ENCODE measurements at places on chromosomes 7 and 10. TPM values are rescaled to one million over a fixed set of nuclear protein-coding genes. Genes with fewer than 3 reads are reported as not detected.

DNA sequence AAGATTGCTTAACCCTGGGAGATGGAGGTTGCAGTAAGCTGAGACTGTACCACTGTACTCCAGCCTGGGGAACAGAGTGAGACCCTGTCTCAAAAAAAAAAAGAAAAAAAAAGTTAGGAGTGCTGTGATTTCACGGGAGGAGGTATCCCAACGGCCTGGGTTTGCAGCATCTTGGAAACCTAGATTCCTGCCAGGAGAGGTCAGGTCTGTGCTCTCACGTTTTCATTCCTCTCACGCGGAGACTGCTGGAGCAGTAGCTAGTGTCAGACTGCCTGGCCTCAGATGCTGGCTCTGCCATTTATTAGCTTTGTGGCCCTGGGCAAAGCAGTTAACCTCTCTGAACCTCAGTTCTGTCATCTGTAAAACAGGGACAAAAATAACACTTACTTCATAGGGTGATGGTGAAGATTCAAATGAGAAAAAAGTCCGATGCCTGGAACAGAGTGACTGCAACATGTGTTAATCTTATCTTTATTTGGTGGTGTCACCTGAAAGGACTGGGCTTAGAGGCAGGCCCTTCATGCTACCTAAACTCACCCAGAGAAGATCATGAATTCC lies 94.9 kb downstream of the GAD2 start:
- DNase-seq = peak; percentile 48

The CRHR2 gene
- total RNA-seq = not detected

DNA sequence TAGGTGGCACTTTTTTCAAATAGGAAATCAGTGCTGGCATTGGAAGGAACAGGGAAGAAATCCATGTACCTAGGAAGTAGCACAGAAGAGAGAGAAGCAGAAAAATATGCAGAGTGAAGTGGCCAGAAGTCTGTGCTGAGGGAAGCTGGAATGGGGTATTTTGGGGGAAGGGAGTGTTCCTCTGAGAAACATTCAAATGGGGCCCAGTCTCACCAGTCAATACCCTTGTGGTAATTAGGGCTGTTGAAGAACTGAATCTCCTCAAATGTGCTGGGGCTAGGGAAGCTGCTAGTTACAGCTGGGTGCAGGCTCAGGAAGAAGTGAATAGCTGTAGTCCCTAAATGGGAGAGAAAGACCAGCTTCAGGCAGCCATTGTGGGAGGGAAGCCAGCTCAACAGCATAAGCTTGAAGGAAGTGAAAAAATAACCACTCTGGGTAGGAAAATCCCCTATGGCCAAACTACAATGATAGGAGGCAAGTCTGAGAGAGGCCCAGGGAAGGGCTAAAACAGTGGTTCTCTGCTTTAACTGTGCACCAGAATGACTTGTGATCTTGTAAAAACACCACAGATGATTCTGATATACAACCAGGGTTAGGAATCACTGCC lies 7.6 kb downstream of the NDST2 start:
- DNase-seq = no peak

The MOGAT3 gene
- 6.3 TPM for total RNA-seq

The UNC5B gene
- 22.4 TPM for total RNA-seq

DNA sequence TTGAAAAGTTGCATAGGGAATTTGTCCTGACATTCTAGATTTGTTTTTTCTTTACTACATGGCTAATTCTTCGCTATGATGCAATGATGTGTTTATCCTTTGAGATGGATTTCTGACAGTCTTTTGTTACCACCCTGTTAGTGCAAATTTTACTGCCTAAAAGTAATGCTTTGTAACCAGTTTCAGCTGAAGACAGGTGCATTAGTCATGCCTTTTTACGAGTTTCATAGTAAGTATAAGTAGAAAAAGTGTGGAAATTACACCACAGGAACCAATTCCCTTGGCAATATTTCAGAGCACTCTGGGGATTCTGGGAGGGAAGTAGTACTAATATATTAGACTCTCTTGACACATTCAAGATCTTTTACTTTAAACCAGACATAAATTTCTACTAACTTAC lies 257.8 kb upstream of the DKK1 start:
- DNase-seq = no peak

DNA sequence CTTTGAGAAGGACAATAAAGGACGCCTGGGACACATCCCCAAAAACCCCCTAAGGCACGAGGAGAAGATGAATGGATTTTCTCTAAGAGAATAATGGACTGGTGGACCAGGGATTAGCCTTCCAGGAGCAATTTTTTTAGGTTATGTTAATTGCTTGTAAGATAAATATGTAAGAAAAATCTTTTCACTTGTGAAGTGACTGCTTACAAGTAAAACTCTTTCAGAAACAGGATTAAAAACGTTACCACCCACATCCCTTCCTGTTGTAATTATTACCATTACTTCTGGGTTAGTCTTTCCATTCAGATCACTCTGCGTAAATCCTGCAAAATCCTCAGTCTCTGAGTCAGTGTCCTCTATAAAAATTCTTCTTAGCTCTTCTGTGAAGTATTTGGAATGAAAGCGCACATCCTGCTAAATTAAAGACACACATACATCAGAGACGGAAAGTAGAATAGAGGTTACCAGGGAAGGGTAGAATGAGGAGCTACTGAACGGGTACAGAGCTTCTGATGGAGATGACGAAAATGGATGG lies 34.3 kb downstream of the CDCA7L start:
- no peak for DNase-seq

DNA sequence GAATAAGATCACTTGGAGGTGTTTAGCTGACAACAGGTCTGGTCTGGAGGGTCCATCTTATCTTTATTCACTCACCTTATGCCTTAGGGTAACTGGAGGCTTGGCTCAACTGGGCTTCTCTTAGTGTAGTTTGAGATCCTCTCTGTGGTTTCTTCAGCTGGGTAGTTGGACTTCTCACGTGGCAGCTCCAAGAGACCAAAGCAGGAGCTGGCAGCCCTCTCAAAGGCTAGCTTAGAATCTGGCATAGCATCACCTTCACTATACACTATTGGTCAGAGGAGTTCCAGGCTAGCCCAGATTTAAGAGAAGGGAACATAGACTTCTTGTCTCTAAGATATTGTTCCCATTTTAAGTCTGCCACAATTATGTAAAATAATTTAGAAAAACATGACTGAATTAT lies 16.4 kb downstream of the ADK start:
- DNase-seq = no peak

- no peak for DNase-seq
These were observed 66.4 kb downstream of the HK1 start for GRCh38 chr10:69344591-69345252.

The PLAU gene
- 1.8 TPM for total RNA-seq

The ASB10 gene
- not detected for total RNA-seq

The DPP6 gene
- not detected for total RNA-seq

The CFAP69 gene
- 7.4 TPM for total RNA-seq

GRCh38 chr10:24305551-24306506 lies 96.9 kb downstream of the KIAA1217 start:
- no peak for DNase-seq

DNA sequence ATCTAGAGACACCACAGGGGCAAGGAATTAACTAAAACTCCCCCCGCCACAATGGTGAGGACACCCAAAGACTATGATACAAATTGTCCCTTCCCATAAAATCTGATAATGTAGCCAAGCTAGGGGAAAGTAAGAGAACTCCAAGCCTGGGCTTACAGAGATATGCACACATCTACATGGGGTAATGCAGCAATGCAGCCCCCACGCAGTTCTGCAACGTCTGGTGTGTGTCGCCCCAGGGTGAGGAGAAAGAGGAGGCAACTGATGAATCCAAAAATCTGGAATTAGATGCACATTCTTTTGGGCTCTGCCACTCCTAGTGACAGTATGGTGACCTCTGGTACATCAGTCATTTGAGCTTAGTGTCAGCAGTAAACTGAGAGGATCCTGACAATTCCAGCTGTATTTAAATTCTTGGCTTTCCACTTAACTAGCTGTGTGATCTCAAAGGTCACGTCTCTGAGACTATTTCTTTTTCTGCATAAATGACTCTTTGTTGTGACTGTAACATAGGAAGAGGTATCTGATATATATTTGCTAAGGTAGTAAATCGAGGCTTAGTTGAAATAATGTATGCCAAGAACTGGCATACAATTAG lies 51.5 kb downstream of the PIP4K2A start:
- DNase-seq = no peak

DNA sequence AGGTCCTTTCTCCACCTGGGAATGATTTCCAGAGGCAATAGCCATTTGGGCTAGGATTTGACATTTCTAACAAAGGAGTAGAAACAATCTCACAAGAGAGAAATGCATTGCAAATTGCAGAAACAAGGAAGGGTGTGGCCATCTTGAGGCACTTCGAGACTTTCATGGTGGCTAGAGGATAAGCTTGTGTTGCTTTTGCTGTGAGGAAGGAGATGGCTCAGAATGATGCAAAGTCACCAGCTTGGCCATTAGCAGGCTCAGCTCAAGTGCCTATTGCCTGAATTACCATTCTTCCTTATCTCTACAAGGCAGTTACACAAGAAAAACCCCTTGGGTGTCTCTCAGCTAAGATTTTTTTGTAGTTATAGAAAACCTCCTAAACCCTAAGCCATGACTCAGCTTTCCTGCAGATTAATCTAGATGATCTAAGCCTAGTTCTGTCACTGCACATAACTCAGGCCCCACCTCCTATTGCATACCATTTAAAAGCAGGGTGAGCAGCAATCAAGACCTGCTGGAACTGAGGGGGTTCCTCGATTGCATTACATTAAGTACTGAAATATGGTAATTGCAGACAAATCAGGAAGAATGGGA lies 683.1 kb downstream of the NRG3 start:
- DNase-seq = peak; percentile 7

GRCh38 chr10:71355886-71356285 lies 36.8 kb downstream of the SLC29A3 start:
- DNase-seq = no peak

GRCh38 chr10:28890121-28890950 lies 213.0 kb downstream of the BAMBI start:
- no peak for DNase-seq

The UBE2H gene
- 43.2 TPM for total RNA-seq

GRCh38 chr10:63003816-63004453 lies 129.2 kb upstream of the NRBF2 start:
- no peak for DNase-seq

The GBX1 gene
- not detected for total RNA-seq
